ENCODE measurements at places on chromosomes 6 and 20.

DNA sequence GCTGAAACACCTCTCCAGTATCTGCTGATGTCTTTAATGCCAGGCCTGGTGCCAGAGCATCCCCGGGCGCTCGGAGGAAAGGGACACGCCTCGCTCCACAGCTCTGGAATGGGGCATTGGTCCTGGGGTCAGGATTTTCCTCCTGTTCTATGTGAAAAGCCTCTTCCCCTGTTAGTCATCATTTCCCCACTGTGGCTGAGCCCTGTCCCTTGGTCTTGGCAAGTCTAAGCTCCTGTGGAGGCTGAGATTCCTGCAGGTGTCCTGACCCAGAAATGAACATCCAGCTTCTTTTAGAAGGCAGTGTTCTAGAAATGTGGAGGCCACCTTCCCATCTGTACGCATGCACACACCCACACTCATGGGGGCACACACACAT lies 19.4 kb downstream of the SYNDIG1 start:
- no peak for DNase-seq

DNA sequence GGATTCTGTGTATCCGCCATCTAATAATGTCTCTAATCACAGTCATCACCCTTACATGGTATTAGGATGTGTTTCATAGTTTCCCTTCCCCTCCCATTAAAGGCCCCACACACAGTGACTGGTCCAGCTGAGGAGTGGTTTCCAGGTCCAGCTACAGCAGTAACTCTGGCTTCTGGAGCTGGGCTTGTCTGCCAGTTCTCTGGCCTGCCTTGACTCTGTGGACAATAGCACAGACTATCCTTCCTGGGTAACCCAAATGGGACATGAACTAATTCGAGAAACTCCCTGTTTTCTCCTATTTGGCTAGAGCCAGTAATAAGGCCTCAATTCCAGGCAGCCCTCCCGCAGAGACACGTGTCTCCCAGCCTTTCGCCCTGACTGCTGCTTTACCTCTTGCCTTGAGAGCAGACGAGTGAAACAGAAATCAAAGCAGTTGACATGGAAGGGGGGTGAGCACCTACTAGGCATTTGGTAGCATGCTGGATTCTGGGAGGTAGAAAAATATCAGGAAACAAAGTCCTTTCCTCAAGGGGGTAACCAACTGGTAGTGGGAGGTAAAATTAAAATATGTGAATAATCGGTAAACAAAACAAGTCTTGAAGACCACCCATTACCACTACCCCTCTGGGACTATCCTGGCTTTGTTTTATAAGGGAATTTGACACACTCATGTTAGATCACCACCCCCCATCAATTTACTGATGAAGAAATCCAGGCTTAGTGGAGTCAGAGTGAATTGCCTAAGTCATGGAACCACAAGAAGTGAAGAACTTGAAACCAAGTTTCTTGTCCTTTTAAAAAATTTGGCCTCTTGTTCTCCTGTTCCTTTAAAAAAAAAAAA lies 1.2 kb downstream of the TRAF3IP2 start:
- DNase-seq = no peak

GRCh38 chr6:130138116-130138908 lies 84.4 kb downstream of the SAMD3 start:
- DNase-seq = no peak

GRCh38 chr6:53796451-53796780 lies 1.6 kb downstream of the LRRC1 start:
- DNase-seq = no peak

DNA sequence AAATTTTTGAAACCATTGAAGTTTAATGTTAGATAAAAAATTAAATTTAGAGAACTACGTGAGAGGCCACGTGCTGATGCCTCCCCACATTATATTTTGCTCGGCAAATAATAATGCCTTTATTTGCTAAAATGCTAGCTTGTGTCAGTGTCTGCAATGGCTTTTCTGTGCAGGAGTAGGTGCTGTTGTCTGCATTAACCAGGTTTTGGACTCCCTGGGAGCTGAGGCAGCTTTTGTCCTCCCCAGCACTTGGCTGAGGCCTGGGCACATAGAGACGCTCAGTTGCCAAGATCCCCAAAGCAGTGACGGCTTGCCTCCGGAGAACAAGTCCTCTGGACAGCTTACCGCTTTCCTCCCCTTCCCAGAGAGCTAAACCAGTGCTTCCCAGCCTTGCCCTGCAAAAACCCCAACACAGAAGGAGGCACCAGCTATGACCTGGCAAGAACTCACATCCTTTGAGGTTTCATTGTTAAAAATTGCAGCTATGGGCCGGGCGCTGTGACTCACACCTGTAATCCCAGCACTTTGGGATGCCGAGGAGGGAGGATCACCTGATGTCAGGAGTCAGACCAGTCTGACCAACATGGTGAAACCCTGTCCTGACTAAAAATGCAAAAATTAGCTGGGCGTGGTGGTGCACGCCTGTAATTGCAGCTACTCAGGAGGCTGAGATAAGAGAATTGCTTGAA lies 59.9 kb downstream of the KAT14 start:
- no peak for DNase-seq

DNA sequence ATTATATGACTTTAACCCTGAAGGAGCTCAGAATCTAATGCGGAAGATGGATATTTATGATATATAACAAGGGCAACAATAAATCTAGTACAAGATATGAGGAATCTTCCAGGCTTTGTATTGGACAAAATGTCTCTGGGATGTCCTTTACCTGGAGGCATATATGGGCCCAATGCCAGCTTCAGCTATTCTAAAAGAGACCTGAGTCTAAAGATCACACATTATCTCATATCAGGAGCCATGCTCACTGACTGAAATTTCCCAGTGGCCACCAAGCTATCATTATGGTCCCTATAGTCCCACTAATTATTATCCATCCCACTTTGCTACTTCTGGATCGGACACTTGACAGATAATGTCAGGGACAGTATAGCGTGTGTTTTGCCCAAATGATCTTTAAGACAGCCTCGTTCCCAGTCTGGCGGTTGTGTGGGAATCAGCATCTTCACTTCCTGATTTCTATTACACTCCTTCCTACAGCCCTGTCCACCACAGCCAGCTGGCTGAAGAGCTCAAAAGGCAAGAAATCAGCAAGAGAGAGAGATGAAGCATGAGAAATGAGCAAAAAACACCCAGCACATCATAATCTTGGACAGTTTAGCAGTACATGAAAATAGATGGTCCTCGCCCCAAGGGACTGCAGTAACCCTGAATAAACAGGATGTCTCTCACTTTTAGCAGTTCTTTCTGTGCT lies 34.9 kb downstream of the KLHL31 start:
- no peak for DNase-seq

- no peak for DNase-seq
Observed at GRCh38 chr6:29631860-29632731, 887 bp downstream of the GABBR1 start.

GRCh38 chr6:136987526-136987925 lies 57.2 kb downstream of the IL20RA start:
- DNase-seq = no peak

DNA sequence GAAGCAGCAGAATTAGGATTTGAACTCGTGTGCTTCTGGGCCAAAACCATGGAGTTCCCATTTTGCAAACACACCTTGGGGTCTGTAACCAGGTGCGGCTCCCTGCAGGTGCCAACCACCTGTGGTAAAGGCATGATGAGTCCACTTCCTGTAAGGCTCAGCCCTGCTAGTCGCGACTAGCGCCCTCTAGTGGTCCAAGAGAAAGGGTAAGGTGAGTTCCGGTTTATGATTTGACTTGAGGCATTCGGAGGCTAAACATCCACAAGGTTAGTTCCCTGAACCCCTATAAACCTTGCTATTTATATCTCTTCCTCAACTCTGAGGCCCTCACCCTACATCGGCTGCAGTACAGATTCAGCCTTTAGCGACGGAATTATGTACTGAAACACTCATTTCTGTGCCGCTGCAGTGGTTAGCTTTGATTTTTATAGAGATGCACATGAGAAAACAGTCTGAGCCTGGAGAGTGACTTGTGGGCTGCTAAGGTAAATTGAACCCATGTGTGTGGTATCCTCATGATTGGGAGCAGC lies 173.4 kb downstream of the PLCB1 start:
- DNase-seq = peak; percentile 16

- DNase-seq = no peak
Observed at GRCh38 chr6:107030151-107030550, 2.2 kb downstream of the MTRES1 start.

DNA sequence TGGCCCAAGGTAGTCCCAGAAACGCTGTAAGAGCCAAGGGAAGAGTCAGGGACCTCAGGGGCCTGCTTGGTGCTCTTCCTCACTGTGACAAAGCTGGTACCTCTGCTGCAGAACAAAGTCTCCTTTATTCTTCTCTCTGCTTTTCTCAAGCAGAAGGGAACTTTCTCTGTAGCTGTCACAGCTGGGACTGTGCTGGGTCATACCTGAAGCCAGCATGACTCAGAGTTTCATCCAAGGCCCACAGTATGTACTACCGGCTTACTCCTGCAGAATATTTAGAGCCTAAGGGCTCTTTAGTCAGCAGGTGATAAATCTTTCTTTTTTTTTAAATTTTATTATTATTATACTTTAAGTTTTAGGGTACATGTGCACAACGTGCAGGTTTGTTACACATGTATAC lies 183.2 kb downstream of the TINAG start:
- no peak for DNase-seq

DNA sequence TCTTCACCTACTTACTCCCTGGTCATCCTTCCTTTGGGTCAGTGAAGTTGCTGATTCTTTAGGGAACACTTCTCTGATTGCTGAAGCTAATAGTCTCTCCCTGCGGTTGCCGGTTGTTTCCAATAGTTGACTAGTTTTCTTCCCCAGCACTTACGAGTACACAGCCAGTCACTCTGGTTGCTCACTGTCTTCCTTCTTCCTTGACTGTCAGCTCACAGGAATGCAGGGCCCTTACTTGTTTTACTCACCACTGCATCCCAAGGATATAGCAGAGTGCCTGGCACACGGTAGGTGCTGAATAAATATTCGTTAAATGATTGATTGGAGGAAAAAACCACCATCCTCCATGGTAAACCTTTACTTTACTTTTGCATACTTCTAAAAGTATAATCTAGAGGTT lies 345.0 kb downstream of the QKI start:
- peak; percentile 70 for DNase-seq

GRCh38 chr6:23097566-23097965 lies 528.2 kb downstream of the HDGFL1 start:
- DNase-seq = no peak

- no peak for DNase-seq
Observed at GRCh38 chr6:56231827-56232226, 15.6 kb downstream of the COL21A1 start.
